Vagina (tissue), 2 donors: ENCODE measurements at places on chromosomes 16 and 17.

GRCh38 chr16:77663711-77664110, 58.6 kb upstream of the NUDT7 start:
- no peak overlapping the region for H3K27ac ChIP-seq
- no peaks in the 10 kb centered on the region for H3K4me1 ChIP-seq
- H3K27me3 ChIP-seq: no peaks in the 10 kb centered on the region
- no peak for DNase-seq
- H3K4me3 ChIP-seq: no peak overlapping the region
- no peaks in the 10 kb centered on the region for H3K36me3 ChIP-seq

GRCh38 chr17:57889892-57890856, 40.3 kb upstream of the MRPS23 start:
- DNase-seq: no peak
- peaks cover 70% of the 10 kb centered on the region for H3K4me1 ChIP-seq
- no peaks in the 10 kb centered on the region for H3K27me3 ChIP-seq

GRCh38 chr17:42673266-42673884, 3.4 kb downstream of the PLEKHH3 start:
- no peaks in the 10 kb centered on the region for H3K27me3 ChIP-seq
- H3K36me3 ChIP-seq: no peaks in the 10 kb centered on the region
- H3K4me3 ChIP-seq: peak overlapping the region; percentile 86
- DNase-seq: no peak

- H3K27ac ChIP-seq: no peak overlapping the region
- H3K27me3 ChIP-seq: no peaks in the 10 kb centered on the region
- H3K4me1 ChIP-seq: no peaks in the 10 kb centered on the region
- H3K36me3 ChIP-seq: no peaks in the 10 kb centered on the region
- H3K4me3 ChIP-seq: no peak overlapping the region
Measured at GRCh38 chr17:59513934-59514841, 51.2 kb upstream of the DHX40 start.

DNA sequence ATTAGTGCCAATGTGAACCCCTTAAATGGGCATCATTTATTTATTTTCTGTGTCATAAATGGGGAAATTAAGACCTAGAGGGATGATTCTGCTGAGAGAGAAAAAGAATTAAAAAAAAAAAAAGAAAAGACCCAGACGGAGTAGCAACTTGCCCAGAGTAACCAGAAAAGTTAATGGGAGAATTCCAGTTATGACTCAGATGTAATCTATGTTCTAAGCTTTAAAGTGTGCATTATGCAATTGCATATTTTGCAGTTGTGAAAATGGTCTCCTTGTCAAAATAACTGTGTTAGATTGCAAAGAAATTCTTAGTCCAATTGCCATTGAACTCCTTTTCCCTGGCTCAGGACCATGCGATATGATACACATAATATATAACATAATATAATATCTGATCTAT, 38.6 kb upstream of the TBX2 start:
- no peak overlapping the region for H3K27ac ChIP-seq
- H3K36me3 ChIP-seq: no peaks in the 10 kb centered on the region
- no peak overlapping the region for H3K4me3 ChIP-seq
- H3K4me1 ChIP-seq: peaks cover 6% of the 10 kb centered on the region
- DNase-seq: no peak

DNA sequence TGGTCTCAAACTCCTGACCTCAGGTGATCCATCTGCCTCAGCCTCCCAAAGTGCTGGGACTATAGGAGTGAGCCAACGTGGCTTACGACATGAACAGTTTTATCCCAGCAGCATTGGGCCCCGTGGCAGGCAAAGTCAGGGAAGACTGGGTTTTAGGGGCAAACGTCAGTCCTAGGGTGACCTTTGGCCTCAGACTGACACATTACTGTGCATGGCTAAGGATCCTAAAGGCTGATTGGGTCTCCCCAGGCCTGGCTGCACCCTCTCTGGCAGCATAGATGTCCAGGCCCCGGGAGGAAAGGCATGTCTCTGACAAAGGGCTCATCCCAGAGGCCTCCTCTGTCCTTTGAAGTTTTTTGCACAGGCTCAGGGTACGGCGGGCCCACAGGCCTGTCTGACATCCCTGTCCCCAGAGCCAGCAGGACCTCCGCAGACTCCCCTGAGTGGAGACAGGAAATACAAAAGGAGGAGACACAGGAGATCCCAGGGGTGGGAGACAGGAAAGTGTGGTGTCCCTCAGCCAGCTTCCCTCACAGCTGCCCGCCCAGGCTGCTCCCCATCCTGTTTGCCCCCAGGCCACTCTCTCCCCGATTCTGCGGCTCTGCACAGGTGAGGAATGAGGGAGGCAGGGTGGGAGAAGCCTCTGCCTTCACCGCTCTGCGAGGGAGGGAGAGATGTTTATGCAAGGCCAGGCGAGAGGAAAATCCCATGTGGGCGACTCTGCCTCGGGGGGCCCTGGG, 54.5 kb upstream of the MTSS2 start:
- no peak for DNase-seq
- peak overlapping the region; percentile 83 for H3K27ac ChIP-seq
- no peaks in the 10 kb centered on the region for H3K36me3 ChIP-seq

DNA sequence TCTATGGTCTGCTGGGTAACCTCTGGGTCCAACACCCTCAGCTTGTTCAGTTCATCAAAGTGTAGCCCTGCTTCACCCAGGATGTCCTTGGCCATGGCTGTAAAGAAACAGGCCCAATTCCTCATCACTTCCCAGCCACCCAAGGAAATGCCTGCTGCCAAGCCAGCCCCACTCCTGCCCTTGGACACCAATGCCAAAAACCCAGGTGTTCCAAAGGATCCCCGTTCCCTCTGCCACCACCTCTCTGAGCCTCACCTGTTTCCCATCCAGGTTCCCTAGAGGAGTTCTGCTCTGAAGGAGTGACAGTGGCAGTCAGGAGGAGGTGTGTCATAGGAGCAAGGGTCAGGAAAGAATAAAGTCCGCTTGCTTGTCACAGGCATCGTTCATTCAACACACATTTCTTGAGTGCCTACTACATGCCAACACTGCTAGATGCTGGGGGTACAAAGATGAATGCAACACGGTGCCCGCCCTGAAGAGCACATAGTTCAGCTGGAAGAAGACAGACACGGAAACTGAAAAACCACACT, 3.3 kb downstream of the IFT20 start:
- no peaks in the 10 kb centered on the region for H3K27me3 ChIP-seq
- DNase-seq: no peak
- H3K4me3 ChIP-seq: no peak overlapping the region
- H3K4me1 ChIP-seq: peaks cover 33% of the 10 kb centered on the region
- no peak overlapping the region for H3K27ac ChIP-seq
- H3K36me3 ChIP-seq: peaks cover 36% of the 10 kb centered on the region

- DNase-seq: no peak
- H3K27ac ChIP-seq: peak overlapping the region; percentile 67
- H3K4me3 ChIP-seq: peak overlapping the region; percentile 53
- H3K27me3 ChIP-seq: no peaks in the 10 kb centered on the region
Measured at GRCh38 chr17:7383371-7383741, 2.5 kb downstream of the TNK1 start.

DNA sequence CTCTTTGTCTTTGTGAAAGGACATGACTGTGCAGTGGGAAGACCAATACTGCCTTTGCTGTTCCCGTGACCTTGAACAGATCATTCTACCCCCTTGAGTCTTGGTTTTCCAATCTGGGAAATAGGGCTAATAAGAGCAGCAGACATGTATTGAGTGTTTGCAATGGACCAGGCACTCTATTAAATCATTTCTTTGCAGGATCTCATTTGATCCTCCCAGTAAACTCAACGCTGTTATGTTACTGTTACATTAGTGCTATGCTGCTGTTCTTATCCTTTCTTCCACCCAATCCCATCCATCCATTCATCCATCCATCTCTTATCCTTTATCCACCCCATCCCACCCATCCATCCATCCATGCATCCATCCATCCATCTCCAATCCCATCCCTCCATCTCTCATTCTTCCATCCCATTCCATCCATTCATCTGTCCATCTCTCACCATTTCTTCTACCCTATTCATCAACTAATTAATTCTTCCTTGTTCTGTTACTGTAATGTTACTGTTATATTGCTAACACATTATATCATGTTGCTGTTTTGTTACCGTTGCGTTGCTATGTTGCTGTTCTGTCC, 65.1 kb downstream of the ABCC6 start:
- no peaks in the 10 kb centered on the region for H3K4me1 ChIP-seq
- no peak overlapping the region for H3K27ac ChIP-seq
- DNase-seq: no peak
- H3K27me3 ChIP-seq: no peaks in the 10 kb centered on the region

- DNase-seq: no peak
- H3K36me3 ChIP-seq: no peaks in the 10 kb centered on the region
- no peaks in the 10 kb centered on the region for H3K4me1 ChIP-seq
- no peak overlapping the region for H3K4me3 ChIP-seq
Measured at GRCh38 chr17:41480136-41480535, 815 bp downstream of the KRT35 start.

DNA sequence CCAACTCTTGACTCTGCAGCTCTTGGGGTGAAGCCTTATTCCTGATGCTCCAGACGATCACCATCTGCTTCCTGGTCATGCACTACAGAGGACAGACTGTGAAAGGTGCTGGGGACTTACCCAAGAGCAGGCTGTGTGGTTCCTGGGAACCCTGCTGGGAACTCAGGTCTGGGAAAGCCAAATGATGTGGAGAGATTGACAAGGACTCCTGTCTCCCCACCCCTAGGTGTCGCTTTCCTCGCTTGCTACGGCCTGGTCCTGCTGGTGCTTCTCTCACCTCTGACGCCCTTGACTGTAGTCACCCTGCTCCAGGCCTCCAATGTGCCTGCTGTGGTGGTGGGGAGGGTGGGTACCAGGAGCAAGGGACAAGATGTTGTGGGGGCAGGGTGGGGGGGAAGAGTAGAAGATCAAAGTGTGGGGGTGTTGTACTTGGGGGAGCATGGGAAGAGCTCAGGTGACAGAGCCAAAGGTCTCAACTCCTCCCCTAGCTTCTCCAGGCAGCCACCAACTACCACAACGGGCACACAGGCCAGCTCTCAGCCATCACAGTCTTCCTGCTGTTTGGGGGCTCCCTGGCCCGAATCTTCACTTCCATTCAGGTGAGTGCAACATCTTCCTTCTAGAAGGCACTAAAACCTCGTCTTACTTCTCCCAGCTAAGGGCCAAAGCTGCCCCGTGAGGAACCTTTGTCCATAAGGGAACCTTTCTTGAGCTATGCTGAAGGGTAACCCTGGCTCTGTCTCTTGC, 3.0 kb downstream of the SOX15 start:
- no peak for DNase-seq
- peaks cover 60% of the 10 kb centered on the region for H3K4me1 ChIP-seq
- H3K4me3 ChIP-seq: no peak overlapping the region
- peak overlapping the region; percentile 97 for H3K27ac ChIP-seq
- H3K36me3 ChIP-seq: no peaks in the 10 kb centered on the region
- no peaks in the 10 kb centered on the region for H3K27me3 ChIP-seq

DNA sequence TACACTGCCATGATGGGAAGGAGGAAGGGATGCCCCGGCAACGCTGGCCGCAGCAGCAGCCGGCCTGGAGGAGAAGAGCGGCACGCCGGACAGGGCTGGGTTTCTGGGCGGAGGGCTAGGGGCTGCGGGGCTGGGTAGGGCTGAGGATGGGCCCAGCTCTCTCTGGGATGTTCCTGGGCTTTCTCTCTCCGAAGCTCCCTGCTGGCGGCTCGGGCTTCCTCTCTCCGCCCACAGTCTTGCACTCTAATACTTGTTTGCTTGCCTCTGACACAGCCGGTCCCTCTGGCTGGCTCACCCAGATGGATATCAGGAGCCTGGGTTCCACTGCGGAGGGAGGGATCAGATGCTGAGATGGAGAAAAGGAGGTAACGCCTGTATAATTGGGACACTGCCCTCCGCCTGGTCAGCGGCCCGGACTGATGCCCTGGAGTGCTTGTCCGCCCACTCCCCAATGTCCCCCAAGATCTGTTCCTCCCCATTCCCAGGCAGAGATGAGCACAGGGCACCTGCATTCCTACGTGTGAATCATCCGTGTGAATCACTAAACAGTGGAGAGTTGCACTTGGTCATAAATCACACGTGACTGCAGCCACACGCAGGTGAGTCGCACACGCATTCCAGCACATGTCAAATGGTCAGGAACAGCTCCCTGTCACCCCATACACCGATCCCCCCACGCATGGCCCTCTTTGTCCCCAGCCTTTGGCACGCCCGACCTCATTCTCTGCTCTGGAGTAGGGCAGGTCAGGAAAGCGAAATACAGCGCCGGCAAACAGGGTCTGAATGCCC, at the start of gene ALOXE3:
Gene ALOXE3 (minus strand): TSS at position 535 of the 789 bp plus-strand sequence. CDS start 524 bp downstream, at position 11.
- H3K4me1 ChIP-seq: peaks cover 49% of the 10 kb centered on the region
- H3K27ac ChIP-seq: peak within 1 kb of the TSS; percentile 98
- H3K27me3 ChIP-seq: no peaks in the 10 kb centered on the region
- no peak for DNase-seq

GRCh38 chr16:1492923-1493745, at the start of gene TELO2:
TSS of gene TELO2 (plus strand) at chr16:1493360. CDS start at chr16:1494282, 922 bp downstream.
- peak within 1 kb of the TSS; percentile 63 for H3K27ac ChIP-seq
- no peak for DNase-seq
- H3K27me3 ChIP-seq: no peaks in the 10 kb centered on the region
- peaks cover 25% of the 10 kb centered on the region for H3K4me1 ChIP-seq

DNA sequence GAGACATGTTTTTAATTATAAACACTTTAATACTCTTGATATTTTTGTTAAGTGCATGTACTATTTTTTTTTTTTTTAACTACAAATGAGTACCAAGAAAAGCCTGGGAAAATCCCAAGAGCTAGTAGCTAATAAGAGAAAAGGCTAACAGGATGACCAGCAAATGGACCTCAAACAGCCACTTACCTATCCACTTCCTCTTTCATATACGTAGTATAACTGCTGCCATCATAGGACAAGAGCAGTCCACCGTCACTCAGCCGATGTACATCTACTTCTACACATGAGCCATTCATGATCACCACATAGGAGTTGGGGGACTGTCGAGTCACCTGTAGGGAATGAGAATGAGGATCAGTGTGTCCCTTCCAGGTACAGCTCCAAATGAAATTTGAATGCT, 128.0 kb upstream of the C17orf78 start:
- DNase-seq: no peak
- H3K27me3 ChIP-seq: no peaks in the 10 kb centered on the region
- no peak overlapping the region for H3K4me3 ChIP-seq

DNA sequence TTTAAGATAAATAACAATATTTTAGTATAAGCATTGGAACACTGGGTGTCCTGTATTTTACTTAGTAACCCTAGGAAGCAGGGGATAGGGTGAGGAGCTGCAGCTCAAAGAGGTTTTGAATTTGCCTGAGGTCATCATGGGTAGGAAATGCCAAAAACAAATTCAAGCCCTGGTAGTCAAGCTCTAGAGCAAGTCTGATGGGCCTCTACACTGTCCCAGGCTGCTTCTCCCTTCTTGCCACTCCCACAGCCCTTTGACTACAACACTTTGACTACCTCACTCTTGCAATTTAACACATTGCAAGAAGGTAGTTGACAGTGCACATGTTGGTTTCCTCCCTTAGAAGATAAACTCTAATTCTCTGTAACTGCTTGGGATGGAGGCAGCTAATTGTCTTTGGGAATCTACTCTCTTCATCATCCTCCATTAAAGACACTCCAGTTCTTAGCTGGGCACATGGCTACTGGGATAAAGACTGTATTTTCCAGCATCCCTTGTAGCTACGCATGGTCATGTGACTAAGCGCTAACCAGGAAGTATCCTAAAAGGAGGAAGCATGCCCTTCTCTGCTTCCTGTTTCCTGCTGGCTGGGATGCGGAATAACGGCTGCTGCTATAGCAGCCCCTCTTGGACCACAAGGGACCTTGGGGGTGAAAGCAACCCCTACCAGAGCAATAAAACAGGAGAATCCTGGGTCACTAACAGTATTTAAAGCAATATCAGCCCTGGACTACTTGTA, 30.7 kb upstream of the SSTR2 start:
- H3K36me3 ChIP-seq: no peaks in the 10 kb centered on the region
- no peak for DNase-seq
